AML-193 (cell line): ENCODE measurements at places on chromosomes 2 and 18.

- no peak for DNase-seq
Observed at GRCh38 chr2:142218471-142218870, 87.7 kb upstream of the LRP1B start.

DNA sequence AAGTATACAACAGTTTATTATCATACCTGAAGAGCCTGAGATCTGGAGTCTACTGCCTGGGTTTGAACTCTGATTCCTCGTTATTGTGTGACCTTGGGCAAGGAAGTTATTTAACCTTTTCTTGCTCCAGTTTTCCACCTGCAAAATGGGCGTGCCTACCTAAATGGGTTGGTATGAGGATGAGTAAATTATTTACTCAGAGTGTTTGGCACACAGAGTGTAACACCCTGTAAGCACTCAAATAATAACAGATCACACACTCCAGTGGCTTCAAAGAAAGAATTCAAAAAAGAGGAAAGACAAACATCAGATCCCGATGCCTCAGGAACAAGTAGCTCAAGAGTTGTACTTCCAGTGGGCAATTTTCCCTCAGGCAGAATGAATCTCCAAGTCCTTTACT, 2.4 kb downstream of the SRD5A2 start:
- DNase-seq, result no peak

DNA sequence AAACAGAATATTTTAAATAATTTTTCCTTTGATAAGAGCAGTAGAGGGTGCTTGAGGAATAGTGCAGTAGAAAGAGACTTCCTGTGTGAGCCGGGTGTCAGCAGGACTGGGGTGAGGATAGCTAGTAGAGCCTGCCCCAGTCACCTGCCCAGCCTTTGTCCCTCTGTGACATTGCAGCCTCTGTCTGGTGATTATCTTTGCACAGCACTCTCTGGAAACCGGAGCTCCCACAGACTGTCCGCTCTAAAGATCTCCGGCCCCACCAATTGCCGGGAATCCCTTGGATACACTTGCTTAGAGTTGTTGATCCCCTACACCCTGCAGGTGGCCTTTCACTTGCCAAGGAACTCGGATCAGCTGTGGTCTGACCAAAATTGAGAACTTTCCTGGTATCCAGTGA, 1081.3 kb upstream of the TMEFF2 start:
- no peak for DNase-seq

- no peak for DNase-seq
Observed at GRCh38 chr2:54968561-54969218, 81.6 kb downstream of the RTN4 start.

GRCh38 chr18:76359909-76360308, 135.1 kb downstream of the ZNF516 start:
- DNase-seq, result no peak

DNA sequence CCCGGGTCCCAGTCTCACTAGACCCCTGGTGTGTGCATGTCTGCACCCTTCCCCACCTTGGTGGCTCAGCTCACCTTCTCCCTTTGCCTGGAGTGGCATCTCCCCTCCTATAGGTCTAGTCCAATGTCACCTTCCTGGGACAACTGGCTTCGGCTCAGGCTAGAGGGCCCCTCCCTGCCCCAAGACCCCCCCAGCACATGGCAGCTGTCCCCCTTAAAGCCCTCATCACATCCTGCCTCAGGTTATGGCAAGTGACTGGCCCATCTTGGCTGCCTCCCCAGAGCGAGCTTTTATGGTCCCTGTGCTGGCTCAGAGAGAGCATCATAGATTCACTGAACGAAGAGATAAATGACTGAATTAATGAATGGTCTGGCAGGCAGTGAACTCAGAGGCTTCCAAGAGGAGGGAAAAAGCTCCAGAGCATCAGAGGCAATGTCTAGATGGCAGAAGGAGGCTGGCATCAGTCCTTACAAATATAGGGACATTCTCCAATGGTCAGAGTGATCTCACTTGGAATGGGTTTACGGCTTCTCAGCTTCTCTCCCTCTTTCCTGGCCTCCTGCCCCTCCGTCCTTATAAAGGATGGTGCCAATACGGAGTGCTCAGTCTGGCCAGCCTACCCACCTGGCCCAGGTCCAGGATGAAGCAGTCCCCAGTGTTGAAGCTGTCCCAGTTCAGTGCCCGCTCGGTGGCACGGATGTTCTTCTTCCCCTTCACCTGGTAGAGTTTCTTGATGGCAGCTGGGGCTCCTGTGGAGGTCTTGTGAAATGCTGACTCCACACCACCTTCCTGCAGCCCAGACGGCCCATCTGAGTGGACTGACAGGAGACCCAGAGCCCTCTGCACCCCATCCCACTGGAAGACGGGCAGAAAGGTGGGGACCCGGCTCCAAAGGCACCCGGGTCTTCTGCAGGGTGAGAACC, 9.4 kb downstream of the CAPG start:
- no peak for DNase-seq
